ENCODE measurements at places on chromosomes 2 and 18.
A peak's percentile ranks its signal among the peaks of the same experiment; 100 is the strongest.

DNA sequence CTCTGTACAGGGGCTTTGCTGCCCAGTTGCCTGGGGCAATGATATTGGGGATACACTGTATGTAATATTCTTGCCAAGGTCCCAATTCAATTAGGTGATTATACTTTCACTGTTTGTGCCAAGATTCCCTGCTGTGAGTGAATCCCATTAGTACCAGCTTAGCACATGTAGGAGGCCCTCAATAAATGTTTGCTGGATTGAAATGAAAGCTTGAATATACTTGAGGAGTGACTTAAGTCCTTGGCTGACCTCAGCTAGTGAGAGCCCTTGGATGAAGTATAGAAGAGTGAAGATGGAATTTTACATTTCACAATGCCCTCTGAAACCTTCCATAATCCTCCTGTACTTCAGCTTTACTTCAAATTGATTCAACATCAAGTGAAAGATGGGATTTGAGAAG lies 102.9 kb downstream of the GATA6 start:
- no peak for DNase-seq

DNA sequence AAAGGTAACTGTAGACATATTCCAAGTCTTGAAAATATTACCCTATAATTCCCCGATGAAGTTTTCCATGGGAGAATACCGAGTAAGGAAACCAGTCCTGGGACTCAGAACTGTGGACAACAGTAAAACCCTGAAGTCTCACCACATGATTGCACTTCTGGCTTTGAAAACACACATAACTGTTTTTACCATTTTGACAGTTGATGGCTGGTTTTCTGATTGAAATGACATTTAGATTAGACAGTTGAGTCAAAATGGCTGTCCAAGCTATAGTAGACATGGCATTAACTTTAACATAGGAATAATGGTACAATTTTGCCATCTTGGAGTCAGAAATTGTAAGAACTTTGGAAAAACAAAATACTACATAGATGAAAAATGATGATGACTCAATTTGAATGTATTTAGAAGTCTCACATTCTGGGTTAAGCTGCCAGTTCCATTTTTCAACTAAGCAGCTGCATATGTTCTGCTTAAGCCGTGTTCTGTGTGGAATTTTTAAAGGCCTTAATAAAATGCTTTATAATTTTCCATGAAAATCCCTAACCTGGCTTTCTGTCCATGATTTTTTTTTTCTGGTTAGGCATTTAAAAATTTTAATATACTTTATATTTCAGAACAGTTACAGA lies 38.3 kb upstream of the WIPF1 start:
- DNase-seq, result no peak

GRCh38 chr2:176647325-176648165 lies 378.3 kb downstream of the MTX2 start:
- no peak for DNase-seq

DNA sequence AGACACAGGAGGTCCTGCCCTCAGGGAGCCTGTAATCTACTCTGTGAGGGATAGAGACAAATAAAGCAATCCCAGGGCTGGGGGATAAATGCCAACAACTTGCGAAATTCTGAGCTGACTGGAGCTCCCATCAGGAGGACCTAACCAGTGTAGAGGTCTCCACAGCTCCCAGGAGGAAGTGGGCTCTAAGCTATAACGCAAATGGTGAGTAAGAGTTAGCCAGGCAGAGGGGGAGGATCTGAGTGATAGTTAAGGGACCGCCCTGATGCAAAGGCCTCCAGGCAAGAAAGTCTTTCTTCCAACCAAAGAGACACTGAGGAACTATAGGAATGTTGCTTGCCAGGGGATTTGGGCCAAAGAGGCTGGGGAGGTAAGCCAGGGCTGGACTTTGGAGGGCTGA lies 16.0 kb upstream of the ZNF532 start:
- no peak for DNase-seq

DNA sequence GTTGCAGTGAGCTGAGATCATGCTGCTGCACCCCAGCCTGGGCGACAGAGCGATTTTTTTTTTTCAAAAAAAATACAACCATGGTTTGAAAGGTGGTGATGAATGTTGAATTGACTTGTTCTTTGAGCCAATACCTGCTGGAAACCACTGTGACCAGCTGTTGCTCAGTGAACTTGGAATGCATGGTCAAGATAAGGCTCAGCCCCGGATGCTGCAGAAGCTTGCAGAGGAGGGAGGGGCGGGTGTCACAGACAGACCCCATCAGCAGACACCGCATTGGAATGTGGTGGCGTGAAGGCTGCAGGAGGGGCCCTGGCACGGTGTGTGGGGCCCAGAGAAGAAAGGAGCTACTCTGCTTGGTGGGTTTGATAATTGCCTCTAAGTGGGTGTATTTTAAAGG lies 91.6 kb downstream of the ITGB1BP1 start:
- no peak for DNase-seq

- no peak for DNase-seq
Observed at GRCh38 chr2:146982393-146982846, 862.4 kb upstream of the ACVR2A start.

GRCh38 chr2:214503568-214503967 lies 92.7 kb downstream of the VWC2L start:
- DNase-seq, result peak; percentile 18

DNA sequence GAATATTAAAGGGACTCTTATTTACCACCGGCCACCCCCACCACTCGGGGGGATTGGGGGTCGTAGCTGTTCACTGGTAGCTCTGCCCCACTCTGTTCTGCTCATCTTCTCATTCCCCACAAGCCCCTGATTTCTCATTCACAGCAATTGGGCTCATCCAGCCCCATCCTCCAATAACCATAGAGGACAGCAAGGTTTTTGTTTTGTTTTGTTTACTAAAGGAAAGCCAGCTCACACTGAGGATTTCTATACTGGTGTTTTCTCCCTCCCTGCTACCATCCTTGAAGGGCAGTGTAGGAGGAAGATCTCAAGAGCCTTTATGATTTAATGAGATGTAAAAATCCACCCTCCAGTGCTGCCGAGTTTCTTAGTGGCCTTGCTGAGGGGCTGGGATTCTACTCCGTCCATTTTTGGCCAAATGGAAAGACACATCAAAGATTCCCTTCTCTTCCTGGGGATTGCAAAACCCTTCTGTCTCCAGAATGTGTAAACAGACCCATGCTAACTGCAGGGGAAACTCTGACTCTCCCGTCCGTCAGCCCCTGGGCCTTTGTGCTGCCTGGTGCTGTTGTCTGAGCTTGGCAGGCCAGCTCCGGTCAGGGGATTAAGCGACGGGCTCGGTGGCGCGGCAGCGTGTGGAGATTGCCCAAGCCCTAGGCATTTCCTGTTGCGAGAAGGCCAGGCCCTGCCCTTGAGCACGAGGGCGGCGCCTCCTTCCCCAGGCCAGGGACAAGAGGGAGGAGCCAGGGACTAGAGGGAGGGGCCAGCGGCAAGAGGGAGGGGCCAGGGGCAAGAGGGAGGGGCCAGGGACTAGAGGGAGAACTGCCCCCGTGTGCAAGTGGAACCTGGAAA lies 165.0 kb downstream of the ANTXR1 start:
- no peak for DNase-seq

DNA sequence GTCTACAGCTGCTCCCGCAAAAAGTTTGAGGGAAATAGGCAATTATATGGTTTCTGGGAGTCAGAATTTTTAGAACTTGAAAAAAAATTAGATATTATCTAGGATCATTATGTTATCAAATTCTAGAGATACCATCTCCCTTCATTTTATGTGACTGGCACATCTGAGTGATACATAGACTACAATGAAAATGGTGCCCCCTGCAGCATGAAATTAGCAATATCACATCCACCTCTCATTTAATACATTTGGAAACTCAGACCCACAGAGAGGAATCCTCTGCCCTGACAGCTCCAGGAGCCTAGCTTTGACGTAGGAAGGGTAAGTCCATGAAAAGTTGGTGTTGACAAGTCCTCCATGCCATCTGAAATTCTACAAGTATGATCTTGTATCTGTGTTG lies 381.6 kb downstream of the SUCLG1 start:
- DNase-seq, result peak; percentile 24

DNA sequence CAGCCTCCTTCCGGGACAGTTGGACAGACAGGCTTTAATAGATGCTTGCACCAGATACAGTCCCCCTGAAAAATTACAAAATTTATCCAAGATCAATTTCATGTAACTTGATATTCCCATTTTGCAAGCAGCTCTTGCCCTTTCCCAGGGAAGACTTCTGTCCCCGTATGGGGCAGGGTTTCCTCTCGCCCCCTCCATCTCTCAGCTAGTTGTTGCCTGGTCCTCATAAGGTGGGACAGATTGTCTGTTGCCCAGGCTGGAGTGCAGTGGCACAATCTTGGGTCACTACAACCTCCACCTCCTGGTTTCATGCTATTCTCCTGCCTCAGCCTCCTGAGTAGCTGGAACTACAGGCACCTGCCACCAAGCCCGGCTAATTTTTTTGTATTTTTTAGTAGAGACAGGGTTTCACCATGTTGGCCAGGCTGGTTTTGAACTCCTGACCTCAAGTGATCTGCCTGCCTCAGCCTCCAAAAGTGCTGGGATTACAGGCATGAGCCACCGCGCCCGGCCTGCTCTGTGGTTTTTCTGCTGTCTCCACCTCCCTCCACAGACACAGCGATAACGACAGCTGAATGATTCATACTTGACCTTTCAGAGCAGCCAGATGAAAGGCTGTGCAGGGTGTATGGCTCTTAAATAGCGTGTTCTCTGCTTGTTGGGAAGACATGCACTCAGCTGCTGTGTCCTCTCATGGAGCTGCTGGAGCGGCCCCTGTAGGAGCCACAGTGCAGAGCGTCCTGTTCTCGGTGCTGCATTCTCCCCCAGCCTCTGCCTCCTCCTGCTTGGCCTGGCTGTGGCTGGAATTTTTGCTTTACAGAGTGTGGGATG lies 61.4 kb downstream of the TTC39C start:
- DNase-seq, result peak; percentile 61

- no peak for DNase-seq
Observed at GRCh38 chr2:24050041-24050979, 769 bp downstream of the FKBP1B start.

- no peak for DNase-seq
Observed at GRCh38 chr2:217978536-217979150, 24.2 kb downstream of the TNS1 start.
